ENCODE measurements at places on chromosomes 2 and 18.

GRCh38 chr18:37666991-37667390 is 101.4 kb upstream of the CELF4 start:
- DNase-seq = no peak

- peak; percentile 92 for DNase-seq
Measured at GRCh38 chr2:9951522-9952285, at the start of gene GRHL1. TSS of gene GRHL1 (plus strand) at chr2:9951693. CDS start at chr2:9951834, 141 bp downstream.

DNA sequence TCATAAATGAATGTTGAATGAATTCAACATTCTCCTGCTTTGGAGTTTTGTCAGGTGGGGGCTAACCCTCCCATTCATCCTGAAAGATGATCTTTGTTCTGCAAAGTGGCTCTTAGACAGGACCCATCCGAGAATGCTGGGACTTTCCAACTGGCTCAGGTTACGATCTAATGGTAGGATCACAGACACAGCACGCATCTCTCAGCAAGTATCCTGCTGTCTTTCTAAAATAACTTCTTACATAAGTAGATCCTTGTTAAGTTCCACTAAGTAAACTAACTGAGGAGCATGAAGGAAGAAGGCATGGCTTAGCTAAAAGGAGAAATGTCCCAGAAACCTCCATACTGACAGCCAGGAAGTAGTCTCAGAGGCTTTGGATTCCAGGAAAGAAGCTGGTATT is 23.7 kb downstream of the CYP27A1 start:
- DNase-seq = no peak

GRCh38 chr2:46848447-46848846 is 67.2 kb downstream of the MCFD2 start:
- no peak for DNase-seq

DNA sequence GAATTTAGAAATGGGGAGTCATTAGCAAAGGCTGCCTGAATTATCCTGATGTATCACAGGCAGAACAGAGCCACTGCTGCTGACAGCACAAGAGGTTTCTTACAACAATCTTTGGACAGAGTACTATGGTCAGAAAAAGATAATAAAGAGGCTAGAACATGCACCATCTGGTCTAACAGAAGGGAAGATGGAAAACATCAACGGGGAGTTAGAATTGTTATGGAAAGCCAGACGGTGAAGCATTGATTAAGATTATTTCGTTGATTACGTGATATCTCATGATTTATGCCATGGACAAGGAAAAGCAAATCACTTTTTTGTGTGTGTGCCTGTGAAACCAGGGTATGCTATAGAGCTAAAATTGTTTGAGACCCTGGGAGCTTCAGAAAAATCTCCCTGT is 409.4 kb upstream of the ETAA1 start:
- no peak for DNase-seq

- no peak for DNase-seq
Measured at GRCh38 chr2:145114726-145115125, 594.8 kb upstream of the ZEB2 start.

- DNase-seq = no peak
Measured at GRCh38 chr2:220491670-220492069, 864.2 kb downstream of the SLC4A3 start.

GRCh38 chr2:208978946-208979345 is 444.9 kb upstream of the MAP2 start:
- DNase-seq = no peak

DNA sequence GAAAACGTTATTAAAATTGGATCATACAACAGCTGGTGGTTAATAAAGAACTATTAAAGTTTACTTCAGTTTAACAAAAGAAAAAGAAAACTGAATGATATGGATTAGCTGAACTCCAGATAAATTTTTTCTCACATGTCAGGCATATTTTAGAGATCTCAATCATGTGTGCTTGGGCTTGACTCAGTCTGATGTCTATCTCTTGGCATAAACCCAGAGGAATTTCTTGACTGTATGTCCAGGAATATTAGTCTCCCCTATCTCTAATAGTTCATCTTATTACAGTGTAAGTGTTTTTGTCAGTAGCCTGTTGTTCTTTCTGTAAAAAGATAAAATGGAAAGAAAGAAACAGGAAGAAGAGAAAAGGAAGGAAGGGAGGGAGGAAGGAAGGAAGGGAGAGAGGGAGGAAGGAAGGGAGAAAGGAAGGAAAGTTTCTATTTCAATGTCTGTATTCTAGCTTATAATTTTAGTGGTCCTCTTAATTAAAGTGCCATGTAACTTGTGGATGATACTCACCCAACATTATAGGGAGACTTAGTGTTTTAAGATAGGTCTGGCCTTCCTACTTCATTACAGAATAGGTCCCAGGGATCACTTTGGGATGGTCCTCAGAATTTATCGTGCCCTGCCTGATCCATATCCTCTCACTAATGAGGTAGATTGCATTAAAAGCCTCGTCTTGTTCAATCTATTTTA is 99.7 kb upstream of the UGP2 start:
- DNase-seq = no peak

- DNase-seq = no peak
Measured at GRCh38 chr2:3456125-3456524, 63.2 kb downstream of the ADI1 start.

DNA sequence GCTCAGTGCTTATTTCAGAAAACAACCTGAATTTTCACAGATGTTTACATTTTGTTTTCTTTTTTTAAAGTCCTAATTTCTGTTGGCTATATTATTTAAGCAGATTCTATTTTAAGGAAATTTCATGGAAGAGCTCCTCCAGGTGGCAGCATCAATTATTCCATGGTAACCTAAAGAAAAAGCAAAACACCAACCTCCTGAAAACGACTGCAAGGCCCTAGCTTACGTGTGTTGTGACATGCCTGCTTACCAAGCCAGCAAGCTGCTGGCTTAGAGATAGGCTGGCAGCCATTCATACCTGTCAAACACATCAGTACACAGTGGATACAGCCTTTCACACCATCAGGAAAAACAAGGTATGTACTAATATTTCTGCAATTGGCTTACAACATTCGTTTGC is 64.9 kb downstream of the LPIN2 start:
- no peak for DNase-seq

GRCh38 chr2:57908736-57909161 is 137.9 kb upstream of the VRK2 start:
- no peak for DNase-seq

DNA sequence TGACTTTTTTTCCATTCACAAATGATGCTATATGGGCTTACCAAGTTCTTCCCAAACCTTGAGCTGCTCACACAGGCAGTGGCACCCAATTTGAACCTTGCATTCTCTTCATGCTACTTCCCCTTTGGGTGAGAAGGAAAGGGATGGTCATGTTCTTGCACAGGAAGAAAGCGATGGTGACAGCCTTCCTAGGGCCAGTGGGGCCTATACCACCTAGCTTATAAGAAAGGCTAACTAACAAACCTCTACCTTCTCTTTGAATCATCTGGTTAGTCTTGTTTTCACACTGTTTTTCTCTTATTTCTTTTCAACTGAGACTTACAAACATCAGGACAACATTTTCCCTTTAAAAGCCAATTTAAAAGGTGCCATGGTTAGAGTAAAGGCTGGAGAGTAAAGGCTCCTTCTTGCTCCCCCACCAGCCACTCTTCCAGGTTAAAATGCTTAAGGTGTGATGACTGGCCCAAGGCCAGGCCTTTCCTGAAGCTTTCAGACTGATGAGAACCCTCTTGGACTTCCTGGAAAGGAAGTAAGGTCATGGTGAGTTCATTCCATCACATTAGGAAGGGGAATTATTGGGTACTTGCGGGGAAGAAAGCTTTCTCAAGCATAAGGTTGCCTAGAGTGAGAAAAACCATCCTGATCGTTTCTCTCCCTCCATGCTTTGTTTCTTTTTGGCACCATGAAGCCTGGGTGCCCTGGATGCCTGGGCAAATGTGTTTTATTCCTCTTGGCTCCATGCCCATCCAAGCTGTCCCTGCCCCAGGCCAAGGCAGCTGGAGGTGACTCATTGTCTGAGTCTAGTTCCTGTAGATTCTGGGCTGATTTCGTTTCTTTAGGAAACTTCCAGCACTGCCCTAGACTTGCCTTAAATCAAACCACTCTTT is 41.4 kb upstream of the ITGB6 start:
- no peak for DNase-seq

GRCh38 chr18:11657152-11657551 is 31.9 kb upstream of the GNAL start:
- no peak for DNase-seq

- no peak for DNase-seq
Measured at GRCh38 chr2:44118257-44118656, 50.4 kb upstream of the PPM1B start.

DNA sequence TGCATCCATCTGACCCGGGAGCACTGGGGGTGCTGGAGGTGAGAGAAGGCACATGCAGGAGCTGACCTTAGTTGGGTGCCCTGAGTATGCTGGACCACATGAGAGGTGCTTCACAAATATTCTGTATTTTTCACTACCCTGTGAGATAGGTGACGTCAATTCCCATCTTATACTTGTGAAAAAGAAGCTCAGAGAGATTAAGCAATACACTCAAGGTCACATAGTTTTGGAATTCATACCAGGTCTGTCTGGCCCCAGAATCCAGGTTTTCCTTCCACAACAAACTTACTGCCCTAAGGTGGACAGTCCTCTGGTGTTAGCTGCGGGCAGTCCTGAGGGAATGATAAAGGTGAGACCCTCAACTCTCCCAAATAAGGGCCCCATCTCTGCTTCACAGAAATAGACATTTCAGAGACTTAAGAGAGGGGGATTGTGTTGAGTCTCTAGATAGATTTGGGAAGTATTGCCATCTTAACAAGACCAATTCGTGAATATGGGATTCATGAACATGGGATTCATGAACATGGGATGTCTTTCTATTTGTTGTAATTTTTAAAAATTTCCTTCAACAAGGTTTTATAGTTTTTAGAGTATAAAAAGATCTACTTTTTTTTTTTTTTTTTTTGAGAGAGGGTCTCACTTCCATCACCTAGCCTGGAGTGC is 64.0 kb upstream of the SMAD7 start:
- no peak for DNase-seq

- DNase-seq = no peak
Measured at GRCh38 chr18:21459706-21460286, 140.7 kb downstream of the ESCO1 start.

- DNase-seq = no peak
Measured at GRCh38 chr2:11042841-11043240, 112.4 kb upstream of the SLC66A3 start.

DNA sequence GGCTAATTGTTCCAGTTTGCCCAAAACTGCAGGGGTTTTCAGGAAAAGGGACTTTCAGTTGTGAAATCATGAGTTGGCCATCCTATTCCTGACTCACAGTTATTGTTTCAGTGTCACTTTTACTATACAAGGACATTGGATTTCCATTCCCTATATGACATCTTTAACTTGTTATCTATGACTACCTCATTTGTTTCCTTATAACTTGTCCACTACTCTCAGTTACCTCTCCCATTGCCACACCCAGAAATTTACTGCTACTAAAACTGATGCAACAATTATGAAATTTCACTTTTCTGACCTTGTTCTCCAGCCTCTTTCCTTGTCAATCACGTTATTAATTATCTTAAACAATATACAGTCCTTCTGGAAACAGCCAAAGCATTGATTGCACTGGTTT is 116.5 kb upstream of the ZNF804A start:
- no peak for DNase-seq

GRCh38 chr2:236163471-236164200 is 4.5 kb downstream of the GBX2 start:
- DNase-seq = no peak

- DNase-seq = peak; percentile 81
Measured at GRCh38 chr2:130824492-130825061, 12.1 kb upstream of the ARHGEF4 start.

DNA sequence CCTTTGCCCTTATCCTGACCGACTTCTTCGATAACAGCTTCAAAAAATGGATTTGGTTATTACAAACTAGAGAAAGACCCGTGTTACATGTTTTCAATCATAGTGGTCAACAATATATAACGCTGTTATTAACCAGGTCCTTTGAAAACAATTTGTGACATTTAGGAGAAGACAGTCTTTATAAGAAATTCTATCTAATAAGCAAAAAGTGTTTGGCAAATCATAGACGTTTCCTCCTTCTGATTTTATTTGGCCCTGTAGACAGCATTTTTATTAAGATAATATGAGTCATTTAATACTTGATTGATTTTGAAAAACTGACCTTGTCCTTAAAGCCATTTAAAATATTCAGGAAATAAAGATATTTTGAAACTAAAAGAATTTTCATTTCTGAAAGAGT is 160.5 kb upstream of the DAPL1 start:
- DNase-seq = no peak

GRCh38 chr2:223597076-223597475 is 5.1 kb downstream of the SCG2 start:
- DNase-seq = no peak

- DNase-seq = no peak
Measured at GRCh38 chr18:36130039-36130831, 536 bp downstream of the ELP2 start.

GRCh38 chr2:151827564-151828142 is 568 bp downstream of the ARL5A start:
- no peak for DNase-seq

DNA sequence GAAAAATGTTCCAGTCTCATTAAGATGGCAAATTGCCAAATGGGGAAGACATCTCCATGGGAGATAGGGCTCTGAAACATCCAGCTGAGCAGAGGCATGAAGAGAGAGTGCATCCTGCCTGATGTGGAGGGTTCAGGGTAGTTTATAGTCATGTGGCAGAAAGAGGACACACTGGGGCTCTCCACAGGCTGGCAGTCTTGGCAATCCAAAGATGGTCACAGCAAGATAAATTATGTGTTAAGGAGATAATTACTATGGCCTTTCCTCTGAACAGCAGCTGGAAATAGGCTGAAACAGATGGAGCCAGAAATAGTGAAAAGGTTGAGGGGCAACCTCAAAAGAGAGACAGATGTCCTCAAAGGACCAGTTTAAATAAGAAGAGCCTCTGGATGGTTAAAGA is 97.2 kb downstream of the DCC start:
- DNase-seq = no peak

GRCh38 chr2:152395103-152395502 is 60.1 kb downstream of the FMNL2 start:
- no peak for DNase-seq

GRCh38 chr18:58862356-58862755 is 2.3 kb upstream of the ZNF532 start:
- no peak for DNase-seq

- no peak for DNase-seq
Measured at GRCh38 chr2:107553539-107553938, 273.2 kb upstream of the RGPD4 start.

DNA sequence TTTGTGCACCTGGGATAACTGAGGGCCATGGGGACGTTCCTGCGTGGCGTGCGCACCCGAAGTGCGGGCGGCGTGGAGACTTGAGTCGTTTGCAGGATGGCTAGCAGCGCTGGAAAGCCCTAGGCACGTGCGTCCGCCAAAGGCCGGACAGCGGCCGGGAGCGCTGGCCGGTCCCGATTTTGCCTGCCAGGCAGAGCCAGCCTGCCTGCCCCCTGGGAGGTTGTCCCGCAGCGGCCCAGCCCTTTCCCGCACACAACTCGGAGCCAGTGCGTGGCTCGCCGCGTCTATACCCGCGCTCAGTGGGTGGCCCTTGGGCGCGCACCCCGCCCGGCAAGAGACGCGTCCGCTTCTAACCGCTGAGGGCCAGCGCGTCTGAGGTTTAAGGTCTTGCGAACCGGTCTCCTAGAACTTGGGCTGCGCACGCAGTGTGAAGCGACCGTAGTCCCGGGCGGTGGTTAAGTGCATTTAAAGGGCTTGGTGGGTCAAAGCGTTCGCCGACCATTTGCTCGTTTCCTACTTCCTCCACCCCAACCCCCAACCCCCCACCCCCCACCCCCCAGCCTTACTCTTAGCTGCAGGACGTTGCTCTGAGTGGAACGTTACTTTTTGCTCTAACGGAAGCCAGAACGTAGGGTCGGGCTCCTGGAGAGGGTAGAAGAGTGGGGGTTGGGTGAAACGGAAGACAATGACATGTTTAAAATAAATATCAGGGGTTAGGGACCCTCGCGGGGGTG is 627 bp downstream of the CDCA7 start:
- DNase-seq = peak; percentile 34
